ENCODE measurements at places on chromosomes 1 and 21.
A peak's percentile ranks its signal among the peaks of the same experiment; 100 is the strongest.

DNA sequence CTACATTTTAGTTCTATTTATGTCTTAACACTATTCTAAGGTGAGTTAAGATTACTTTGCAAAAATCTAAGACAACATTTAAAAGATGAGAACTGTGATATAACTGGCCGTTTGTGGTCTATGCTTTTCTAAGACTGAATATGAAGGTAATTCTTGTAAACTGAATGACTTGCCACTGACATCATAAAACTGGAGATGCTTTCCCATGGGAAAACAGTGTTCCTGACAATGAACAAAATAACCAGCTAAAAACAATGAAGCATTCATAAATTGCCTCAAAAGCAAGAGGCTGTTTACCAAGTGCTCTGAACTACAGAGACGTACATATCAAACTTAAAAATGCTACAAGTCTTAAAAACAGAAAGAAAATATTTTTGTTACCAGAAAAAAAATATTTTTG lies 54.7 kb downstream of the APP start:
- DNase-seq: no peak

- DNase-seq: no peak
Observed at GRCh38 chr1:236868625-236869467, 73.8 kb downstream of the MTR start.

- peak; percentile 47 for DNase-seq
Observed at GRCh38 chr1:16075337-16076030, 2.0 kb upstream of the FAM131C start.

GRCh38 chr21:38342739-38343138 lies 85.9 kb downstream of the KCNJ15 start:
- no peak for DNase-seq

Data from thoracic aorta (tissue), 2 donors.